ENCODE measurements at places on chromosomes 3 and 15.

DNA sequence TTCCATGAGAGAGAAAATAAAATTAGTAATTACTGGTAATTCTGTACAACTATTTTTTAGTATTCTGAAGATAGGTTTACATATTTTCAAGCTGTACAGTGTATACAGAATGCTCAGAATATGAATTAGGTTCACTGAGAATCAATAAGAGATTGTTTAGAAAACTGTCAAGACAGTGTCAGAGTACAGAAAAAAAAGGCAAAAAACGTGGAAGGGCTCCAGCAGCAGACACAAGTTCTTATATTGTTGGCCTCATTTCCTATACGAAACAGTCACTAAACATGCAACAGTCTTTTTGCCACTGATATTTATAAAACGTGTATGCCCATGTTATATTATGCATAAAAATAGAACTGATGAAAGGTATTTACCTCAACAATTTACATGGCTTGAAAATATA is 103.9 kb downstream of the ISL2 start:
- DNase-seq: no peak

GRCh38 chr3:74824366-74824765 is 209.9 kb upstream of the CNTN3 start:
- DNase-seq: no peak

- no peak for DNase-seq
Measured at GRCh38 chr15:39397883-39398282, 183.0 kb upstream of the THBS1 start.

DNA sequence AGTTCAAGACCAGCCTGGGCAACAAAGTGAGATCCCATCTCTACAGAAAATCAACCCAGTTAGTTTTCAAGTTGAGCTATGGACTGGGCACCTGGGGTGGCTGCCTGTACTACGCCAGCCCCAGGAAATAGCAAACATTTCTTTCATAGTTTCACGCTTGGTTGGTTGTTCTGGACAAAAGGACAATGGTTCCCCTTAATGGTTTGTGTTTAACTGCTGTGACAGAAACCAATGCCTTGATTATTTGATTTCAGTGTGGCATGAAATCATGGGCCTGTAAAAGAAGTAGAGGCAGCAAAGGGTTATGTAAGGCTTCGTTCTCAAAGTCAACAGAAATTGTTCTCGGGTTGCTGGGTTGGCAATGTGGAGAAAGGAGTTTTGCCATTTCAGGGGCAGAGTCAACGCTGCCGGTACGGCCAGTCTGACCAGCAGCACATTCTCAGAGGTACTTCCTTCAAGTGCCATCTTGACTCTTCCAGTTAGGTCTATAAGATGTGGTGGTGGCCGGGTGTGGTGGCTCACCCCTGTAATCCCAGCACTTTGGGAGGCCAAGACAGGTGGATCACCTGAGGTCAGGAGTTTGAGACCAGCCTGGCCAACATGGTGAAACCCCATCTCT is 12.7 kb downstream of the LCMT2 start:
- no peak for DNase-seq

DNA sequence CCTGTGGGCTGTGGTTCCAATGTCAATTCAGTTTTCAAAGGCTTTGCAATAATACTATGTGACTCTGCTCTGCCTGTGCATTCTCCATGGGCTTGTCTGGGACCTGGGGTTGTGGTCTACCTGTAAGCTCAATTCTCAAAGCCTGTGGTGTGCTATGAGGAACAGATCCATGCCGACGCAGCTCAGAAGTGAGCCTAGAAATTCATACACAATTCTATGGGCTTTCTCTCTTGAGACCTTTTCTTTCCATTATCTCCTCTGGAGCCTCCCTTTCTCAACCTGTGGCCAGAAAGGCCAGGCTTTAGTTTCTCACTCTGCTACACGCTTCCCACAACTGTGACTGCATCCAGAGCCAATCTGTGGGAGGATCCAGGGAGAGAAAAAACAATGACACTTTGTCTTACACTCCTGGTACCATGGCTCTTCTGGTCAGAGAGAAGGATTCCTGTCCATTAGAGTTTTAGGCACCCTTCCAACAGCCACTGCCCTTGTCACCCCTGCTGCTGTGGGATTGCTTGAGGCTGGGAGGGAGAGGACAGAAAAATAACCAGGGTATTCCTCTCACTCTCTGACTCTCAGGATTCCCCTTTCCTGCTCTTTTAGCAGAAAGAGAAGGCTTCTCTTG is 34.1 kb upstream of the KLF13 start:
- DNase-seq: no peak

GRCh38 chr15:88337993-88338392 is 81.5 kb upstream of the NTRK3 start:
- DNase-seq: no peak

DNA sequence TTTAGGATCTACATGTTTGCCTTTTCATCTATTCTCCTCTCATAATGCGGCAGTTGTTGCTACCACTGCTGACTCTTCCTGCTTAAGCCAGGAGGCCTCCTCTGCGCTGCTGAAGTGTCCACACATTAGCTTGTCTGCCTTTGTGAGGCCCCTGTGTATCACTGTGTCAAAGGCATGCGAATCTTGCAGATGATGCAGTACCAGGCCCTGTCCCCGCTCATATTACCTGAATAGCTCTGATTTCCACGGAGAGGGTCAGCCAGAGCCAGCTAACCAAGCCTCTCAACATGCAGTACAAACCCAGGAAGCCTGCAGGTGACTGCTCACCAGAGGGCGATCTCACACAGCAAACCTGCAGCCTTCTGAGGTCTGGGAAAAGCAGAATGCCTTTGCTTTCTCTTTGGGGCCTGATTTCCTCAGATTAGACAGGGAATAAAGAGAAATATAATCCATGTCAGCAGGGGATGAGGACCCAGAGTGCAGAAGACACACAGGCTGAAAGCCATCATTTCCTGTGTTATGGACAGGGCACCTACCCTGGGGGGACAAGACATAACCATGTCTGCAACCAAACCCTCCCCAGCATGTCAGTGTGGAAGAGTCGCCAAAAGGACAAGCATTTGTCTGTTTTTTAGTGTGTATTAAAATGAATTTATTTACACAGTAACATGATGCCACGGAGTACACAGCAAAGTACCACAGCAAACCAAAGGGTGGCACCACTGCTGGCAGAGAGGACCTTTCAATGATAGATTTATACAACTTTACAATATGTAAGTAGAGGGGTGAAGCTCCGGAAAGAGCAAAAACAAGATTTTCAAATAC is 36.8 kb upstream of the TSPAN3 start:
- no peak for DNase-seq

DNA sequence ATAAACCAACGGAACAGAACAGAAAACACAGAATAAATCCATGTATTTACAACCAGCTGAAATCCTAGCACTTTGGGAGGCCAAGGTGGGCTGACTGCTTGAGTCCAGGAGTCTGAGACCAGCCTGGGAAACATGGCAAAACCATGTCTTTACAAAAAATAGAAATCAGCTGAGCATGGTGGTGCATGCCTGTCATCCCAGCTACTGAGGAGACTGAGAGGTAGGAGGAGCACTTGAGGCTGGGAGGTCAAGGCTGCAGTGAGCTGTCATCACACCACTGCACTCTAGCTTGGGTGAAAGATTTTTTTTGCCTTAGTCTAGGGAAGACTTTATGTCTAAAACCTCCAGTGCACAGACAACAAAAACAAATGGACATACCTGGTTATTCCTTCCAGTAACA is 120.7 kb downstream of the STT3B start:
- DNase-seq: no peak

GRCh38 chr3:5428607-5429516 is 241.4 kb downstream of the EDEM1 start:
- no peak for DNase-seq

- no peak for DNase-seq
Measured at GRCh38 chr3:98185180-98185579, 18.7 kb downstream of the OR5H15 start.

DNA sequence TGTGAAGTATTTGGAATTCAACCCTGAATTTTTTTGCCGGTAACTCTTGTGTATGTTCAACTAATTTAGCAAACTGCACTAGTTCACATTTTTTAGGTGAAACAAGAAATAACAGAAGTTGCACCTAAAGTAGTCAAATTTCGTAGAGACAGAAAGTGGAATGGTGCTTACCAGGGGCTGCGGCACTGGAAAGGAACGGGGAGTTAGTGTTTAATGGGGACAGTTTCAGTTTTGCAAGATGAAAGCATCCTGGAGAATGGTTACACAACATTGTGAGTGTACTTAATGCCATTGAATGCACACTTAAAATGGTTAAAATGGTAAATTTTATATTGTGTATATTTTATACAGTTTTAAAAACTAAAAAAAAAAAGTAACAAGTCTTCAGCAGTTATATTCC is 27.4 kb downstream of the PPARG start:
- no peak for DNase-seq

DNA sequence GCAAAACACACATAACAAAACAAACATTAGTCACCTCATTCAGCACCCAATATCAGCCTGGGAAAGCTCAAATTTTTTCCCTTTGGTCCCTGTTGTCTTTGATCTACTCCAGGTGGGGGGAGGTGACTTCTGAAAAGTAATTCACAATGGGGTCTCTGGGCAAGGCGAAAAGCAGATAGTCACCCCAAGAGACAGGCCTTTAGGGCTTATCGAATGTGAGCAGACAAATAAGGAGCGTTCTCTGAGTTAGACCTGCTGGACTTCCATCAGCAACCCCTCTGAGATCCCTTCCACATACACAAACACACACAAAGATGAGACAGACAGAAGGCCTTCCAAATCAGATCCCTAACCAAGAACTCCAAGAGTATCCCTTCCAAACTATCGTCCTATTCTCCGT is 171.0 kb upstream of the SMAD3 start:
- no peak for DNase-seq

GRCh38 chr15:28930011-28930410 is 44.2 kb downstream of the APBA2 start:
- DNase-seq: no peak

GRCh38 chr3:138943724-138944653 is 2.9 kb downstream of the FOXL2 start:
- DNase-seq: no peak

DNA sequence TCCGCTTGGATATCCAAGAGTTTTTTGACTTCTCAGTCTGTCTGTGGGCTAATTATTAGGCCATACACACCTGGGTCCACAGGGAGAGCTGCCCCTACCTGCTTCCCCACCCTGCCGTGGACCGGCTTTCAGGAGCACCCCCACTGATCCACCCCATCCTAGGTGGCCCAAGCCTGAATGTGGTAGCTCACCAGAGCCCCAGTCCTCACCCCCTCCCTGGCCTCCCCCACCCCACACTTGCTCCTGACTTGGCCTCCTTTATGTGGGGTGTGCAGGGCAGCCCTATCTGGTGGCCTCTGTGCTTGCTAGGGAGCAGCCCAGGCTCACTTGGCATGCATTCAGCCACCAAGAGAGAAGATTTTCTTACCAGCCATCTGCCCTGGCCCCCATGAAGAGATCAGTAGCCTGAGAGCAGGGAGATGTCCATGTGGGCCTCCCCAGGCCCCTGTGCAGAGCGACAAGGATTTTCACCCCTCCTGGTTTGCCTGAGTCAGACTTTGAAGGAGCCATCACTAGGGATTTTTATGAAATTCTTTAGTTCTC is 11.2 kb downstream of the LRRK1 start:
- no peak for DNase-seq

DNA sequence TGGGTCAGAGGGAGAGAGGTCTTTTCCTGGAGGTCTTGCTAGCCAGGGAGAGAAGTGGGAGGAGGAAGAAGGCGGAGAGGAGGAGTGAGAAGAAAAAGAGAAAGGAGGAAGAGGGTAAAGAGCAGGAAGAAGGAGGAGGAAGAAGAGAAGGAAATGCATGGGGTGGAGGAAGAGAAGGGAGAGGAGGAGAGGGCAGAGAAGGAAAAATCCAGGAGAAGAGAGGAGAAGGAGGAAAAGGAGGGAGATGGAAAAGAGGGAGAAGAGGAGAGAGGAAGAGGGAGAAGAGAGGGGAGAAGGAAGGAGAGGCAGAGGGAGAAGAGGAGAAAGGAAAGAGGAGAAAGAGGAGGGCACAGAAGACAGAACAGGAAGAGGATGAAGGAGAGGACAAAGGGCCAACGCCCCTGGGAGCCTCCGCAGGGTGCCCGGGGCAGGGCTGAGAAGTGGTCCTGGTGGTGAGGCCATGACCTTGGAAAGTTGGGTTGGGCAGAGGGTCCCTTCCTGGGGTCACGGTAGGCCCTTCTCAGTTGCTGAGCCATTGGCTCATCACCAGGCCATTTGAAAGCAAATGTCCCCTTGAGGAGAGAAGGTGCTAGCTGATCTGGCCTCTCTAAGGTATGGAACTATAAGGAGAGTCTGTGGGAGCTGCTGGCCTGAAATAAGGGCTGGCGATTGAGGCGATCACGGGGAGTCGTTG is 1.2 kb upstream of the SEMA3F start:
- no peak for DNase-seq

GRCh38 chr3:169699070-169699469 is 35.6 kb upstream of the MECOM start:
- DNase-seq: no peak

- no peak for DNase-seq
Measured at GRCh38 chr15:66795851-66796250, 93.8 kb downstream of the SMAD6 start.

GRCh38 chr15:85414495-85414894 is 34.1 kb downstream of the AKAP13 start:
- DNase-seq: no peak

DNA sequence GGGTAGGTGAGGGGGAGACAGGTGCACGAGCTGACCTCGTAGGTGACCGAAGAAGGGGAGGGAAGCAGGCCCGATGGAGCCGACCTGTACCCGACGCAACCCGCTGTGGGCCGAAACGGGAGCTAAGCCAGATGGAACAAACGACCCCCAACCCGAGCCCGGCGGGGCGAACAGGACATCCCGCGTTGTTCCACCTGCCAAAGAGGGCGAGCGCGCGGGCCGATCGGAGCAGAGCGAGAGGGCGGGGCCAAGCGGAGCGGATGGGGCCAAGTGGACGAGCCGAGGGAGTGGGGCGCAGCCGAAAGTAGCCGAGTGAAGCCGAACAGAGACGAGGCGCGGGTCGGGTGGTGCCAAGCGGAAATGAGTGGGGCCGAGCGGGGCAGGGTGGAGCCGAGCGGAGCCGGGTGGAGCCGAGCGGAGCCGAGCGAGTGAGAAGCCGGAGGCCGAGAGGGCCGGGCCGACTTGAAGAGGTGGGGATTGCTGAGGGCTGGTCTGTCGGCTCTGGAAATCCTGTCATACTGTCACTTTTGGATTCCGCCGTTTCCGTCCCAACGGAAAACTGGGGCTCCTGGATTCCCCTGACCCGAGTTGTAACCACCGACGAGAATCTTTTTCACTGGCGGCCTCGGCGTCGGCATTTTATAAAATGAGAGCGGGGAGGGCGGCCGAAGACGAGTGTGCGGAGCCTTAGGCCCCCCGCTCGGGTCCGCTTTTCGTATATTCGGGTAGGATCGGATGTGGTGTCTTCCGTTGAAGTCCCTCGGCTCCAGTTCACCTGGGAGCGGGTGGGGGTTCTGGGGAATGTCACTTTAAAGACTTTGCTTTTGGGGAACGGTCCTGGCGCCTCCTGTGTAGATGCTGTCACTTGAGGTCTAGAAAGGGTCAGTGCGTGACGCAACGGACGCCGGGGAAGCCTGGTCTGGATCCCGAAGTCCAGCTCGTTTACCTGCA is 15.6 kb upstream of the WNT7A start:
- DNase-seq: peak; percentile 86

DNA sequence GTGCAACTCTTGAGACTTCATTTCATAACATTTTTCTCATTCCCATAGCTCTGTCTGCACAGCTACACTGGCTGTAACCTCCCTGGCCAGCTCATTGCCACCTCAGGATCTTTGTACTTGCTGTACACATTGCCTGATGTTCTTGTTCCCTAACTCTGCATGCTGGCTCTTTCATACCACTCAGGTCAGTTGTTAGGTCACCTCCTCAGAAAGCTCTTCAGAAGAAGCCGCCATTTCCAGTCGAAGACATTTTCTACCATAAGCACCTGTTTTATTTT is 176.2 kb downstream of the AKAP13 start:
- DNase-seq: no peak

- no peak for DNase-seq
Measured at GRCh38 chr15:76127880-76128279, 68.1 kb downstream of the TMEM266 start.

All from activated naive CD4-positive, alpha-beta T cell (primary cell).